ENCODE measurements at places on chromosomes 2 and 18.

- no peak for DNase-seq
Measured at GRCh38 chr2:144876013-144876412, 356.1 kb upstream of the ZEB2 start.

- DNase-seq, result no peak
Measured at GRCh38 chr2:46818819-46819218, 96.8 kb downstream of the MCFD2 start.

GRCh38 chr2:100110614-100111000 is 31.8 kb downstream of the AFF3 start:
- no peak for DNase-seq

DNA sequence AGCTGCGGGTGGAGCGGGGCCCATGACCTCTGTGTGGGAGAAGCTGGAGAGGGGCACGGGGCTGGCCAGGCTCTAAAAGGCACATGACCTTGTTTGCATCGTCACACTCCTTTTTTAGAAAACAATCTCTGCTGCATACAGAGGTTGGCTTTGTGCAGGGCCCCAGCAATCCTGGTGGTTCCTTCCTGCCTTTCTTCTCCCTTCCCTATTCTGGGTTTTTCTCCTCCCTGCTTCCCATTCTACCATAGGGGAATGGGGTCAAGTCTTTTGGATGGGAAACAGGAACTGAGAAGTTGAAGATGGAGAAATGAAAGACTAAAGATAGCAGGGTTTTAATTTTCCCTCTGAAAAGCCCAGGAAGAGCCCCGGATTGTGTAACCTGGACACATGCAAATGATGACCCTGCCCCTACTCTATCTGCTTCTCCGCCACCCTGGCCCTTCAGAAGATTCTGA is 53.9 kb downstream of the ASAP2 start:
- DNase-seq, result no peak

DNA sequence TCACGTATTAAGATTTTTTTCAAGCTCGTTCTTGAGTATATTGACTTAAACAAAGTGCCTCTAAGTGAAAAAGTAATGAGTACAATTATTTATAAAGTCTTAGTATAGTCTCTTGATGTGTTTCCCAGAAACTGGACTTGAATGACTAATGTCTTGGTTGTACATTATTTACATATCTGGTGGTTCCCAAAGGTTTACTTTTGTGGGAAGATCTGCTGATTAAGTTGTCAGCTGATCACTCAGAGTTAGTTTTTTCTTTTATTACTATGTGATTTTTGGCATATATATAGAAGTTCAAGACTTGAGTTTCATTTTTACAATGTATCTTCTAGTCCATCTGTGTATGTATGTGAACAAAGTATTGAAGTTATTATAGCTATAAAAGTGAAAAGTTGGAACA is 29.5 kb downstream of the RNF144A start:
- no peak for DNase-seq

- no peak for DNase-seq
Measured at GRCh38 chr2:128687565-128687964, 368.9 kb upstream of the HS6ST1 start.

DNA sequence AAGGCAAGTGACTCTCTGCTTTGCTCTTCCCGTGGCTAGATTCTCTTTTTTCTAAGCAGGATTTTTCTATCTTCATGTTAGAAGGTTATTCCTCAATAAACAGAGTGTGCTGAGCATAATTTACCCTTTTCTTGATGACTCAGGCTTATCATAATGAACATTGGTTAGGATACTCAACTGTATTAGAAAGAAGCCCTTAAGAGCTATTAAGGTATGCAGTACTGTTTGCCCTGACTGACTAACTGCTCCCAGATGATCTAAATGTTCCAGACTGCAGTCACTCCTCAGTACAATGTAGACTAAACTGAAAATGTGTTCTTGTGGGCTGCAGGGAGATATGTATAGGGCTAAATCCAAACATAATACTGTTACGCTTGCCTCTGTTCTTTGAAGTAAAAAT is 687.8 kb downstream of the NUP35 start:
- DNase-seq, result no peak

DNA sequence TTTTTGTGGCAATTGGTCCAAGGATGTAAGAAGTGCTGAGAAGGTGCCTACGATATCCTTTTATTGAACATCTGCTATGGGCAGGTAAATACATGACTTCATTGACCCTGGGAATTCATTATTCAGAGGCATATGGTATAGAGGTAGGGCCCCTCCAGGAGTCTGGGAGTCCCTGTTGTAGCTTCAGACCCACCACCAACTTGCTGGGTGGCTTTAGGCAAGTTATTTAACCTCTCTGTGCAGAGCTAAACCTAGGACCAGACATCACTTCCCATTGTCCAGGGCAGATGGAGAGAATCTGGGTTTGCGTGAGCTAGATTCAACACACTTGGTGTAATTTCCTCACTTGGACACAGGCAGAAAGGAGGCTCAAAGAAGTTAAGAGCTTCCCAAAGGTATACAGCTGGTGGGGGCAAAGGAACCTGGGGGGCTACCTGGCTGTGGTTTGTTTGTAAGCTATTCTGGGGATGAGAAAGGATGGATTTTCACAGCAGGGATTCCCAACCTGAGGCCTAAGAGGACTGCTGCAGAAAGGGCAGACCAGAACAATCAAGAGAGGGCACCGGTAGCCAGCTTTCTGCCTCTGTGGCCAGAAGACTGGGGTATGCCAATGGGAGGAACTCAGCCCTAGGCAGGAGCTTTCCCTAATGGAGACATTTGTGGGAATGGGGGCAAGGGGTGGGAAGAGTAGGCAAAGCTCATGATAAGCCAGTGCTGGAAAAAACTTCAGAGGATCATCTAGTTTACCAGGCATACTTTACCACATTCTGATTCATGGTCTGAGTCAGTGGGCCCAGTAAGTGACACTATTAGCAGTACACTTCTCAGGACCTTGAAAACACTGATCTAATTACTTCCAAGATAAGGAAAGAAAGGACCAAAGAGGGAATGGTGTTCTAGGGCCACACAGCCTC is 102.7 kb upstream of the SMAD2 start:
- no peak for DNase-seq

DNA sequence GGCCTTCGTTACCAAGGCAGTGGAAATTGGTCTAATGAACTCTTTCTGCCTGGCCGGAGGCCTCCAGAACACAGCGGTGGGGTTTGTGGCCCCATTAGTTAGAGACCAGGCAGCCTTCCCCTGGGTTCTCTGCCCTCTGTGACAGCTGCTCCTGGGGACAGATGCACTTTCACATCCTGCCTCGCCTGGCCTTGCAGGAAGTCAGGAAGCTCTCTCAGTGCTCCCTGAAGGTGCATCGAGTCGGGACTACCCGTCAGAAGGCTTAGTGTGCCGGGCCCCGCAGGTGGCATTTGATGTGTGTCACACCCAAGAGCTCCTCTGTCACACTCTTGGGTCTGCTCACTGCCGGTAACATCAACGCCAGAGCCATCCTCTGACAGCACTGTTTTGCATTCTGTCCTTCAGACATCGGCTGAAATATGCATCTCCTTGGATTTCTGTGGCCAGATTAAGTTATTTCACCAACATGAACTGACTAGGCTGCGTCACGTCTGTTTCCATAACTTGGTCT is 158.3 kb downstream of the LDLRAD4 start:
- DNase-seq, result no peak

DNA sequence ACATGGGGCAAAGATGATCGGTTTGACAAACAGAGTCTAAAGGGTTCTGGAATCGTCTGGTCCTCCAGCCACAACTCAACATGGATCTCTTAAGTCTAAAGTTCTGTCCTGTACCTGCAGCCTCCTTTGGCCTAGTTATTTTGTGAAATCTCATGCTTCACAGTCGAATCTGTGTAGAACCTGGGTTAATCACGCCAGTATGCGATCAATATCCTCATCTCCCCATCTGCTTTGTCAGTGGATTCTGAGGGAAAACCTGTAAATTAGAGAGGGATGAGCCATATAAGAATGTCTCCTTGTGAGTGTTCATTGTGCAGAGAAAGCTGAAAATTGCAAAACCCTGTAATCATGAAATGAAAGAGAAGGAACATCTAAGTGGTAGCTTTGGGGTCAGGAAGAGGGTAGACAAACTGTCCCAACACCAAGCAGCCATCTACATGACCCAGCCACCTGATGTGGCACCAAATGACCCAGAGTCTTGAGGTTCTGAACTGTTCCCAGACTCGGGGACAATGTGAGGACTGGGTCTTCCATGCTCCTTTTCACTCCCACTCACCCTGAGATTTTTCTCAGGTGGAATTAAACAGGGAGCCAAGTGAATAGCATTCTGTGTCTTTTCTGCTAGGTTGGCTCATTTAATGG is 175.6 kb downstream of the ALPK2 start:
- DNase-seq, result no peak

DNA sequence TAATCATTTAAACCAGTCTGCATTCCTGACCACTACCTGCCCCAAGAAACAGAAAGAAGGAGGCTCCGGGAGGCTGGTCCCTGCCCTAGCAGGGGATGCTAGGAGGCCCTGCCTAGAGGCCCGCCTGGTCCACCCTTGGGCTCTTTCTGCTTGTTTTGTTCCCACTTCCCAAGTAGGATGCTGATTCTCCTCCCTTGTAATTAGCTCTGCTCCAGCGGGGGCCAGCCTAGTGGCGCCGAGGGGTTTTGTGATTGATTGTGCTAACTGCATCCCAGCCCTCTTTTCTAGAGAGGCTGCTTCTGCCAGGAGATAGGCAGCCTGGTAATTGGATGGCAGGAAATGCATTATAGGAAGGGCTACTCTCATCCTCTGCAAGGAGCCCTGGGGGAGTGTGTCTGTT is 220.0 kb downstream of the LOXHD1 start:
- DNase-seq, result no peak

- no peak for DNase-seq
Measured at GRCh38 chr2:65377556-65378192, 54.7 kb downstream of the SPRED2 start.

DNA sequence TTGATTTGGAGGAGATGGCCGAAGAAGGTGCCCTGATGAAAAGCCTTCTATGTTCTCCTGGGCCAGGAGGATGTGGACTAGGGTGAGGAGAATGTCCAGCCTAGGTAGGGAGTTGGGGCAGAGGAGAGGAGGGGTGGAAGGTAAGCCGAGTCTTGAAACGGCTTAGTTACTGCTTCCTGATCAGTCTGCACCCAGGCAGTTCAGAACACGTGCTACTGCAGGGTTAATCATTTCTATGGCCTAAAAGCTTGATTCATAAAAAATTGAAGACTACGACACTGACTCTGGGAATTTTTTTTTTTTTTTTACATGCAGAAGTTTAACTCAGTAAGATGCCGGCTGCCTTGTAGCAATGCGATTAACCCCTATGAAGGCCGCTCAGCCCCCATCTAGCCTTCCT is 125.3 kb downstream of the TMEM163 start:
- no peak for DNase-seq

DNA sequence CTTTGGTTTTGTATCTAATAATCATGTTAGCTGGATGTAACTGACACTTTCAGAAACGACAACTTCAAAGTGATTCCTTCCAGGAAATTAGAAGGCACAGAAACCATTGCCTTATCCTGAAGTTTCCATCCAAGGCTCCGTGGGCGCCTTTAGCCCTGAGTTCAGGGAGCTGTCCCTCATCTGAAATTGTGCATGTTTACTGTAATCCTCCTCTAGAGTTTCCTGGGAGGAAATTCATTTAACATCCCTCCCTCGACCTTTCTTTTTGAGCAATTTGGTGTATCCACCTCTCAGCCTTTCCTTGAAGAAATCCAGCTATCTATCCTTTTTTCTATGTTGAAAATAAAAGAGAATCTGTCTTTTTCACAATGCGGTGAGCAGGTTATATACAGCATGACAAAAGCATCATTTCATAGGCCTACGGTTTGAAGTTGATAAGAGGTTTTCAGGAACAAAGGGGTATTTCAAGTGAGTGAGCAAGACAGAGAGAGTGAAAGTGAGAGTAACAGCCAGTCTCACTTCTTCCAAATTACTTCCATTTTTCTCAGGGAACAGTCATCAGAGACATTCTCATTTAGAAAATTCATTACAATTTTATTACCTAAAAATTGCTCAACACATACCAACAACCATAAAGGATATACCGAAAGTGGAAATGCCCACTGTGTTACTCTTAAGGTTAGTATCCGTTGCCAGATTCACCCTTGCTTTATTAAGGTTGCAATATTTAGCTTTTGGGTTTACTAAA is 167.3 kb downstream of the MREG start:
- no peak for DNase-seq

DNA sequence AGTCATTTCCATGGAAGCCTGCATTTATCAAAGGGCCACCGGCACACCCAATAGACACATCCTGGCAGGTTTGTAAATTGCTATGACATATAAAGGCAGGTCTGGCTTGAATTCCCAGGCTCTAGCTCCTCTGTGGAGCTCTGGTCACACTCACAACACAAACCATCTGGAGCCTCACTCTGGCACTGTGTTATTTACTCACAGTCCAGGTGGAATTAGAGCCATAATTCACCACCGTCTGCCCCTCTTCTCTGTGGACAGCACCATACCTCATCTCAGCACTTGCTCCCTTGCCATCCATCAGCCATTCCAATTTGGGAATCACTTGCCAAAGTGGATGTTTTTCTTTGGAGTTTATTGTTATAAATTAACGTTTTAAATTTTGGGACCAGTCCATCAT is 84.3 kb upstream of the OSR1 start:
- DNase-seq, result no peak

GRCh38 chr18:76391746-76392145 is 103.3 kb downstream of the ZNF516 start:
- DNase-seq, result no peak

DNA sequence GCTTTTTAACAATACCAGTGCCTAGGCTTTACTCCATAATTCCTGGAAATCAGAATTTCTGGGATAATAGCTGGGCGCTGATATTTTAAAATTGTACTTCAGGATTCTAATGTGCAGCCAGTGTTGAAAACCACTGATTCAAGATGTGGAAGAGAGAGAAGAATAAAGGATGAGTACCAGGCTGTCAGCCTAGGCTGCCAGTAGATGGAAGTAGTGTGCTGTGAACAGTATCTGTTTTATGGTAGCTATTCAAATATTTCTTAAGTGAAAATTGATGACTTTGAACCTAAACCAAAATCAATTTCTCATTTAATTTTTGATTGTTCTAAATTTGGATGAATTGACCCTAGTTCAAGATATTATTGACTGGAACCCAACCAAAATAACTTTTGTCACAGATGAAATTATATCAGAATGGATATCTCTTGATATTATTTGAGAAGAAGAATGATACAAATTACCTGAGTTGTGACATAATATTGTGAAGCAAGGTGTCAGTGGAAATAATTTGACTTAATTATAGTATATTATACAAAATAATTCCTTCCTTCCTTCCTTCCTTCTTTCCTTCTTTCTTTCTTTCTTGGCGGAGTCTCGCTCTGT is 88.0 kb downstream of the COMMD1 start:
- DNase-seq, result no peak

DNA sequence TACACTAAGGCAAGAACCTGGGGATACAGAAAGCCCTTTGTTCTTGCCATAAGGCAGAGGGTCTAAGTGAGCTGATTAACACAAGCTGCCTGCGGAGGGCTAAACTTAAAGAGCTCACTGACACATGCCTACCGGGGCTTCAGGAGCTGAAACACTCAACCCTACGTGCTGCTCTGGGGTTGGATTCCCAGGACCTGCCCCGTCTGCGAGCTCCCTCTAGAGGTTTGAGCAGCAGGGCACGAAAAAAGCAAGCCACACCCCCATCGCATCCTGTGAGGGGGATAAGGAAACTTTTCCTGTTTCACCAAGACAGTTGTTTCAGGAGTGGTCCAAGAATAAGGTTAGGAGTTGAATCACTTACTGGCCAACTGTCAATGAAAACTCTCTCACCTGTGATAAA is 562.1 kb downstream of the TMX3 start:
- no peak for DNase-seq
